ENCODE measurements at places on chromosomes 7 and 10.

- no peak for DNase-seq
These were observed 93.8 kb downstream of the STRA8 start for GRCh38 chr7:135327458-135327857.

- no peak for DNase-seq
These were observed 28.0 kb downstream of the MICU1 start for GRCh38 chr10:72597897-72598296.

DNA sequence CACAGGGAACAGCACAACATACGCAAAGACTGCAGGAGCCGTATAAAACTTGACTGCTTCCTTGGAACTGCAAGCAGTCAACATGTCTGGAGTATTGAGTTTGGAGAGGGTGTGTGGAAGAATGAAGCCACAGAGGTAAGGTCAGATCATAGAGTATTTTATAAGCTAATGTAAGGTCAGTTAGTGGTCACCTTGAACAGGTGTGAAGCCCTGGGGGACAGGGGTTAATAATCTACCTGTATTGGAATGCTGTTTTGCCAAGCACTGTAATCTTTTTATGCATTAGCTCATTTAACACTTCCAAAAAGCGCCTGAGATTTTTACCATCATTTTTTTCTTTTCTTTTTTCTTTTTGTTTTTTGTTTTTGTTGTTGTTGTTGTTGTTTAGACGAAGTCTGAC lies 23.1 kb downstream of the PLAU start:
- DNase-seq, result no peak

- DNase-seq, result no peak
These were observed 64.7 kb downstream of the PIK3AP1 start for GRCh38 chr10:96655461-96656197.

DNA sequence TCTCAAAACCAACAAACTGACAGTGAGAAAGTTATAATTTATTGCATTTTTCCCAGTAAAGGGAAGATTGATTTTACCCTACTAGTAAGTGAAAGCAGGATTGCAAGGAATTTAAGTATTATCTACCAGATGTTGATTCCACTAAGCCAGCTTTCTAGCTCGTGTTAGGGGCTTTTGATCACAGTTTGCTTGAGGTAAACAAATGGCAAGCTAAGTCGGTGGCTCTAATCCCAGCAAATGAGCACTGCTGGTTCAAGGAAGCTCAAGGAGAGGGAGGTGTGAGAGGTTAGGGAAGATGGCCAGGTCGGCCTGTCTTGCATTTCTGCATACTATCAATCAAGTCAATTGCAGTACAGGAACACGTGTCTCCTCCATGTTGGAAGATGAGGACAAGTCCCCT lies 448.7 kb upstream of the POM121L12 start:
- no peak for DNase-seq

- no peak for DNase-seq
These were observed 38.2 kb downstream of the ANTXRL start for GRCh38 chr10:46325021-46325420.

- DNase-seq, result no peak
These were observed 70.6 kb downstream of the CALD1 start for GRCh38 chr7:134850066-134850465.

DNA sequence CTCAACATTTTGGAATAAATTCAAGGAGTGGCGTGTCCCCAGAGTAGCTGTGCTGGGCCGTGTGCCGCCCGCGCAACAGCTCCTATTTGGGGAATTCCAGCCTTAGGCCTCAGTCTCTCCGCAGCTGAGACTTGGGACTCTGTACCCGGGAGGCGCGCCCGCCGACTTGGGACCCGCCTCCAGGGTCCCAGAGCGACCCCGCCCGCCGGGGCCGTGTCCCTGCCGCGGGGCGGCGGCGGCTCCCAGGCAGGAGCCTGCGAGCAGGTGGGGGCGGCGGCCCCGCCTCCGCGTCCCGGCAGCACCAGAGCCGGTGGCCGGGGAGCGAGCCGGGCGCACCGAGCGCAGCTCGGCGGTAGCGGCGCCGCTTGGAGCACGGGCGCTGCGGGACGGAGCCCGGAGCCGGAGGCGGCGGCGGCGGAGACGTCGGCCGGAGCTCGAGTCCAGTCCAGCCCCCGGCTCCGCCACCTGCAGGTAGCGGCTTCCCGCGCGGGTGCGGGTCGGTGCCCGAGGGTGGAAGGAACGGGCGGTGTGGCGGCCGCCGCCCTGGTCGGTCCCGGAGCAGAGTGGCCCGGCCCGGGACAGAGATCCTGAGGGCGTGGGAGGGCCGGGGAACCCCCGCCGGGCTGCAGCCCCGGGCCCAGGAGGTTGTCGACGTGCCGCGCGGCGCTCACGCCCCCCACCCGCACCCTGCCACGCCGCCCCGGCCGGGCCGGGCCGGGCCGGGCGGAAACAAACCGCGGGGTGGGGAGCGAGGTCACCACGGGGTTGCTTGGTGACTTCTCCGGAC lies at the start of gene WIPF3:
Gene WIPF3, plus strand, starts transcription at position 301 of the 787 bp plus-strand sequence. CDS start 28,217 bp downstream, outside the sequence.
- DNase-seq, result peak; percentile 26

- DNase-seq, result no peak
These were observed 8.8 kb downstream of the TM9SF3 start for GRCh38 chr10:96578022-96578421.

DNA sequence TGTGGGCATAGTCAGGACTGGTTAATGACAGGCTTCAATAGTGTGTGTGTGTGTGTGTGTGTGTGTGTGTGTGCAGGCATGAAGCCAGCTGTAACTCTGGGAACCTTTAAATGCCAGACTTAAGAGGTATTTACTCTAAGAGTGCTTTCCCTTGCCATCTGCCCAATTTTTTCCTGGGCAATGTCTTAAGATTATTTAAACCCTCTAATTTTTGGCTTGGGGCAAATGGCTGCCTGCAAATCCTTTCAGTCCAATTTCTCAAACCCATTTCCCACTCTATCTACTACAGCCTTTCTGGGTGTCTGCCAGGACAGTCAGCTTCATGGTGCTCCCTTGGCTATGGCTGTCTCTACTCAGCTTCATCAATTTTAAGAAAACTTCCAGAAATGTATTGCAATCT lies 62.6 kb upstream of the C1GALT1 start:
- DNase-seq, result no peak

- no peak for DNase-seq
These were observed 660 bp downstream of the SUV39H2 start for GRCh38 chr10:14879124-14879927.

- DNase-seq, result no peak
These were observed 20.2 kb downstream of the PLPP4 start for GRCh38 chr10:120477021-120477742.

Data from anterior cingulate cortex (tissue), 58 donors.